ENCODE measurements at places on chromosomes 5 and 9. TPM values are rescaled to one million over a fixed set of nuclear protein-coding genes. Genes with fewer than 3 reads are reported as not detected.
A peak's percentile ranks its signal among the peaks of the same experiment; 100 is the strongest.

- peak; percentile 94 for DNase-seq
These were observed 88.6 kb upstream of the CDKN2B start for GRCh38 chr9:22097707-22098106.

- DNase-seq, result no peak
These were observed 4.6 kb upstream of the CTNNA1 start for GRCh38 chr5:138748630-138749081.

DNA sequence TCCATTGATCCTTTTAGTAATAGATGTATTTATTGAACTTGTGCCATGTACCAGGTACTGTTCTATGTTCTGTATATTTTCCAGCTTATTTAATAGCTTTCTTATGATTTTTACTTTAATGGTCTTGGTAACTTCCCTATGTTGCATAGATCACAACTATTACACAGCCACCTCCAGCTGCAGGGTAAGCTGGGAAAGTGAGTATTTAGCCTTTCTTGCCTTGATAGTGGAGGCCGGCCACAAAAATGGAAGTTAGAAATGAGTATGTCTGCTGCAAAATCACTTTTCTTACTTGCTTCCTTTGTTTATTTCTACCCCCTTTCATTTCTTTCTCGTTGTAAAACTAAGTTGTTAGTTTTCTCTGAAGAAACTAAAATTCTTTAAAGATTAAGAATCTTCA lies 43.1 kb upstream of the ANKDD1B start:
- DNase-seq, result no peak

DNA sequence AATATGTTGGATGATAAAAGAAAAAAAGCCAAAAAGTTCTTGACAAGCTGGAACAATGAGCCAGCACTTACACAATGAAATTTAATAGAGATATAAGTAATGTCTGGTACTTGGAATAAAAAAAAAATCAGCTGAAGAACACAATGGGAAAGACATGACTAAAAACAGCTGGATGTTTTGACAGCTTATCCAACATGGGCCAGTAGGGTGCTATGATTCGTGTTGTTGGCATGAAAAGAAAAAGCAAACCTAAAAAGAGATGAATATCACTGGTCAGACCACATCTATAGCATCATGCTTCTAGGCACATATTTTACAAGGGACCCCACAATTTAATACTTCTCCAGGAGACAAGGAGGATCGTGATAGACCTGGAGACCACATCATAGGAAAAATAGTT lies 175.3 kb downstream of the ARL15 start:
- peak; percentile 37 for DNase-seq

- DNase-seq, result no peak
These were observed 20.7 kb downstream of the BRD3 start for GRCh38 chr9:134046894-134047681.

DNA sequence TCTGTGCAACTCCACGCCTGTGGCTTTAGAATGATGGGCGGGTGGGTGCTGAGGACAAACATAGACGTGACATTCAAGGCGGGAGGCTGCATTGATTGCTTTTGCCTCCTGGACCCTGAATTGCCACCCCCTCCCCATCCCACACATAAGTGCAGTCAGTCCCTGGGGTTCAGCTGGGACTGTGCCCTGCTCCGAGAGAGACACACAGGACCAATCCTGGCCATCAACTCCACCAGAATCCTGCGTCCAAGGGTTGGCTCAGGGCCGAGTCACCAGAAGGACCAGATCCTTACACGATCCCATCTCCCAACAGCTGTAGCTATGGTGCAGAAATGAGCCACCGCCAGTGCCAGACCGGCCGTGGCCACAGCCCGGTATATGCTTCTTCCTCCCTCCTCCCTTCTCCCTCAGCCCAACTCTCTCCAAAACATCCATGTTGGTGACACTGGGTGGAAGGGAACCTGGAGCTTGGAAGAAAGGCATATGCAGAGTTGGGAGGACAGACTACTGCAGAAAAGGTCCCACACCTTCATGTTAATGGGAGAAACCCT lies 27.4 kb downstream of the IRX2 start:
- DNase-seq, result no peak

DNA sequence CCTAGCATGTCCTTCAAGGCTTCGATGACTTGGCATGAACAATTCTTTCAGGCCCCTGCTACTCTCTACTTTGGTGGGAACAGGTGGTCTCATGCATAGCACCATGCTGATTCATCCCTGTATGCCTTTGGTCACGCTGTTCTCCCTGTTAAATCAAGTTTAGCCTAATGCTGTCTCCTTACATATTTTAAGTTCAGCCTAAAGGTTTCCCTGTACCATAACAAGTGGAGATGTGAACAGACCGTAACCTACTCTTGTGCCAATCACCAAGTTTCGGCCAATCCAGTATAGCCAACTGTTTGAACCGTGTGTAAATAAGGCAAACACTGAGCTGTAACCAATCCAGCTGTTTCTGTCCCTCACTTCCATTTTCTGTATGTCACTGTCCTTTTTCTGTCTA lies 8.0 kb downstream of the GAS1 start:
- DNase-seq, result no peak

- no peak for DNase-seq
These were observed 25.5 kb downstream of the AGTPBP1 start for GRCh38 chr9:85716031-85716877.

Gene PCDHB6
- 0.33 TPM for total RNA-seq

Gene SLC6A3
- not detected for total RNA-seq

Gene TMC1
- total RNA-seq, result not detected

Gene SLCO6A1
- not detected for total RNA-seq

Gene MARCOL
- total RNA-seq, result not detected

Gene PCDH12
- 0.17 TPM for total RNA-seq

Gene NPDC1
- total RNA-seq, result 96.6 TPM

Gene ACTBL2
- total RNA-seq, result 0.50 TPM

Measured in mammary epithelial cell (primary cell).